ENCODE measurements at places on chromosomes 2 and 18.

GRCh38 chr2:199471443-199472057, 13.8 kb upstream of the SATB2 start:
- DNase-seq = no peak

GRCh38 chr2:18487106-18487913, 73.1 kb downstream of the RDH14 start:
- DNase-seq = no peak

DNA sequence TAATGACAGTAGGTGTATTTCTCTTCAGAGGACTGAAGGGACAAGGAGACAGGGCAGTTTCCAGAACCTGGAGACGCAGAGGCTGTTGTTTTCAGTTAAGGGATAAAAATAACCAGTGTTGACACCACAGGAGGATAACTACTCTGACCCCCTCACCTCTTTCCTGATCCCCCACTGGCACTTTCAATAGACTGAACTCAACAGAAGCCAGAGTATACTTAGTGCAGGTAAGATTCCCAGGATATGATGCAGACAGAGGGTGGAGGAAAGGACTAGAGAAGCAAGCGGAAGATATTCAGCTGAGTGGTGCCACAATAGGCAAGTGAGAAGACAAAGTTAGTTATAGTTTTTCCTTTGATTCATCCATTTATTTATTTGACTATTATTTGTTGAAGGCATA, 19.8 kb downstream of the DHRS9 start:
- no peak for DNase-seq

DNA sequence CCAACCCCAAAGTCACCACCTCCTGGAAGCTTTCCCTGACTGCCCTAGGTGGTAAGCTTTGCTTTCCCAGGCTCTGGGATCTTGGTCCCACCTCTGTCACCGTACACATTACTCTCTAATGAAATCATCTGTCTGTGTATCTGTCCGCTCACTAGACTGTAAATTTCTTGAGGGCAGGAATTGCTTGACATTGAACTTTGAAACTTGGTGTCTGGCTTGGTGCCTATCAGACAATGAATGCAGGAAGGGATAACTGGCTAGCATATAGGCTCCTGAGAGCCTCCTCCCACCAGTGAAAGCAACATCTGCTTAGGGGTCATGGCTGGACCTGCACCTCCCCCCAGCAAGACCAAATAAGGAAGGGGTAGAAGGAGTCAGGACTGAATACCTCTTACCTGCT, 155.7 kb downstream of the TNS1 start:
- no peak for DNase-seq

DNA sequence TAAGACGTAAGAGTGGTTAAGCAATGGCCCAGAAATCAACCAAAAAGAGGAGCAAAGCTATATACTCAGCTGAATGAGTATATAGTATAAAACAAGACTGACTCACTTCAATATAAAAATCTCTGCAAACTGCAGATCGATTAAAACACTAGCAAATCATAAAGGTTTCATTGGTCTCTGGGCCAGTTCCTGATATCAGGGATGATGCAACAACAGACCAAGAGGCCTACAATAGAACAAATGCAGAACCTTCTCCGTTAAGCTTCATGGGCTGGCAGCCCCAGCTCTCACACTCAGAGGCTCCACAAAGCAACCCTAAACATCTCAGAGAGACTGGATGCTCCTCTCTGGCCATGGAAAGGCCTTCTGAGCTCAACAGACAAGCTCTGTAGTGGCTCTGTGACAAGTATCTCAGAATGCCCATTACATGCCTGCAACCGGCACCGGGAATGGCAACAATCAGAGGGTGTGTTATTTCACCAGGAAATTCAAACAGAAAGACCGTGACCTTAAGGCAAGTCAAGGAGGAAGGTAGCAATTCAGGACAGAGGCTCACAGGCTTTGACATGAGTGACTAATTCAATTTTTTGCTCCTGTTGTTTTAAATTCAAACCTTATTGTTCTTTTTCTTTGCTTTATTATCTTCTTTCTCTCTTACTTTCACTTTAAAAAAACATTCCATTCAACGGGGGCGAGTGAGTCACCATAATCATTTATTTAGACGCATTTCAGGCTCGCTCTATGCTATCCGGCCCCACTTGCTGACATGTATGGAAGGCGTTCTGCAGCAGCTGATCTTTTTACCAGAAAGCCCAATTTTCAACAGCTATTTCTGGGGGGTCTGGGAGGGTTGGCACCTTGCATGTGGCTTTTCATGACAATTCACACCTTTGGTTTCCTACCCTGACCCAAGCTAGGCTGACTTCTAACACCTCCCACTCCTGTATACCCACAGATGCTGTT, 15.1 kb downstream of the CYRIA start:
- no peak for DNase-seq

DNA sequence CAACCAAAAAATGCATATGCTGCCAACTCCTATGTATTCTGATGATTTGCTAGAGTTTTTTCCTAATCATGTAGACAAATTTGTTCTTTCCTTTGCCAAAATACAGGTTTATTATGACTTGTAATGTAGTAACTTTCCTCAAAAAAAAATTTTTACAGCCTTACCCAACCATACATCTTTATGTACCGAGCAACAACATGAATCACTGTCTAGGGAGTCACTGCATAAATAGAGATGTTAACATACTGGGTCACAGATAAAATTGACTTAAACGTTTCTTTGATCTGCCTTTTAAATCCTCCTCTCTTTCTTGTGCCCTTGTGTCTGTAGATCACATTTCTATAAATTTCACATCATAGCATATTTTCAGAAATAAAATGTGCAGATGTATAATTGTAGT, 143.6 kb downstream of the MBD2 start:
- DNase-seq = no peak

- DNase-seq = no peak
Measured at GRCh38 chr2:189318761-189319160, 122.5 kb upstream of the WDR75 start.

- no peak for DNase-seq
Measured at GRCh38 chr18:267380-267687, 513 bp downstream of the THOC1 start.

DNA sequence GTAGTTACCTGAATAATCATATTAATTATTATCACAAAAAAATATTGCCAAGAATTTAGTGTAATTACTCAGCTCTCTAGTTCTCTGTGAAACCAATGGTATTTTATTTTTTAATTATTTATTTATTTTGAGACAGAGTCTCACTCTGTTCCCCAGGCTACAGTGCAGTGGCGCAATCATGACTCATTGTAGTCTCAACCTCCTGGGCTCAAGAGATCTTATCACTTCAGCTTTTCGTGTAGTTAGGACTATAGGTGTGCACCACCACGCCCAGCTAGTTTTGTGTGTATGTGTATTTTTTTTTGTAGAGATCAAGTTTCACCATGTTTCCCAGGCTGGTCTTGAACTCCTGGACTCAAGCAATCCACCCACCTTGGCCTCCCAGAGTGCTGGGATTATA, 440.4 kb upstream of the CDH20 start:
- DNase-seq = no peak

DNA sequence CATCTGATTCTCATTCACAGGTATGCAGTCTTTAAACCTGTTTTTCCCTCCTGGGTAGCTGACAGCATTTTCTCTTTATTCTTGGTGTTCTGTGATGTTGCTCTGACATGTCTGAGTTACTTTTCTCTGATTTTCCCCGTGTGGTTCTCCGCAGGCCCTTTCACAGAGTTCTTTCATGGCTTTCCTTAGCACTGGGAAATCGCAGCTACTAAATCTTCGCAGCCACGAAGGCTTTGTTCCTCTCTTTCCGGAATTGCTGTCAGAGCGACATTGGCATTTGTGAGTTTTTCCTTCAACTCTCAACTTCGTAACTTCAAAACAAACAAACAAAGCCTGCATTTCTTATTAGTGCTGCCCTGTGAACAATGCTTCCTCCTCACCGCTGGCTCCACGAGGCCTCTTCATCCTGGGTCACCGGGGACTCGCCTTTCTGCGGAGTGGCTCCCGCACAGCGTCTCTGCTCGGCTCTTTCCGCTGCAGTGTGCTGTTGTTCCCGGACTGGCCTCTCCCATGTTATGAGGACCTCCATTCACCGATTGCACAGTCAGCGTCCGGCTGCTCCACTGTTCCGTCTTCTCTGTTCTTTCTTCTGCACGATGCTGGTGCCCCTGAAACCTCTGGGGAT, 16.1 kb downstream of the COLEC11 start:
- no peak for DNase-seq

GRCh38 chr18:50819027-50819727, 639 bp downstream of the MRO start:
- no peak for DNase-seq

DNA sequence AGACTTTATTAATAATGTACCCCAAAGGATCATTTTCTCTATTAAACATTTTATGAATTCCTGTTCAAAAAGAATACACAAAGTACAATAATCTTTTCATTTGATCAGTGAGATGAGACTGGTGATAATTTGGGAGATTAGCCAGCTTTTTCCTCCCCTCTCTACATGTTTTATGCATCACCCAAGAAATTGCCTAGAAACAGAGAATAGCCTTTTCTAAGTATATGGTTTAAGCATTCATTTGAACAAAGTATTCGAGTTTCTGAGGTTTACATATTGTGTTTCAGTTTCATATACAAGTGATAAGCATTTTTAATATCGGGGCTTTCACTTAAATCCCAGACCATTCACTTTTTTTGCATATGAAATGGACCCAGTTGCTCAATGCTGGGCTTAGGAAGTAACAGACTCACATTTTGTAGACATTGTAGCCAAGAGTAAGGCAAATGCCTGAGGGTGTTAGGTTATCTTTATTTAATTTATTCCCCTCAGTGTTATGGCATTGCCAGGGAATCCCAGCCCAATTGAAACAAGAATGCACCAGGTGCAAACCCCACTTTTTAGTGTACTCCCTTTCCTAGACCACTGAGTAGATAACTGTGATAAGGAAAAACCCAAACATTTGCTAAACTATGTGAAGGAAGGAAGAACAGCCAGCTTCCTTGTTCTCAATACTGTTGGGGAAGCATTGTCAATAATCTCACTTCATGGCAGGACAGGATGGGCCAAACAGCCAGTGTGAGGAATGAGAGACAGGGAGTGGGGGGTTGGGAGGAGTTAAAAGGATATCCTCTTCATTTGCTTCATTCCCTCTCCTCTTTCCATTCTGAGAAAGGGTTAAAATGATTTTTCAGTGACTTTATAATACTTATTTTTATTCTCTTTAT, 3.5 kb downstream of the CPO start:
- DNase-seq = no peak

- no peak for DNase-seq
Measured at GRCh38 chr2:205988274-205988673, 97.7 kb downstream of the INO80D start.

GRCh38 chr2:217307023-217307422, 447.2 kb upstream of the TNP1 start:
- DNase-seq = no peak

GRCh38 chr2:172397148-172397834, 30.1 kb upstream of the ITGA6 start:
- no peak for DNase-seq

DNA sequence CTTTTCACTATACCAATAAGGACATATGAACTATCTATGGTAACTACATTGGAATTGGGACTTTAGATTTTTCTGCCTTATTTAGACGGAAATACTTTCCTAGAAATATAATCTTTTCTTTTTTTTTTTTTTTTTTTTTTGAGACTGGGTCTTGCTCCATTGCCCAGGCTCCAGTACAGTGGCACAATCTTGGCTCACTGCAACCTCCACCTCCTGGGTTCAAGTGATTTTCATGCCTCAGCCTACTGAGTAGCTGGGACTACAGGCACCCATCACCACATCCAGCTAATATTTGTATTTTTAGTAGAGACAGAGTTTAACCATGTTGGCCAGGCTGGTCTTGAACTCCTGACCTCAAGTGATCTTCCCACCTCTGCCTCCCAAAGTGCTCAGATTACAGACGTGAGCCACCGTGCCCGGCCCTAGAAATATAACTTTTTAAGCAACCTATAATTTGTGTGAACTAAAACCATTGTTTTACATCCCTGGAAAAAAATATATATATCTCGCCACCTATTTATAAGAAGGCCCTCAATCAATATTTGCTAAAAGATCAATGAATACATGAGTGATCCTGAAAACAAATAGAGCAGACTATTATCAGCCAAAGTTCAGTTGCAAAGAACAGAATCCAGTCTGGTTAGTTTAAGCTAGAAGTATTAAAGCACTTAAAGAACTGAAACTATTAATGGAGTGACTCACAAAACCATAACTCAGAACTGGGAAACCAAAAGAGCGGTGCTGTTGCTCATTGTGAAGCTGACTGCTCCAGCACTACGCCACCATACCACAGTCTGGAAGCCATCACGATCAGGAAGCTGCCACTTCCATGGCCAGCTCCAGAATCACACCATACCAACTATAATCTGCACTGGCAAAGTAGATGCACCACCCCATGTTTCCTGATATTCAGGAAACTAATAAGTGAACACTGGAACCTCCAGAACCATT, 8.4 kb upstream of the HNRNPLL start:
- DNase-seq = no peak

GRCh38 chr2:102064679-102065674, 73.2 kb downstream of the IL1R2 start:
- DNase-seq = no peak

DNA sequence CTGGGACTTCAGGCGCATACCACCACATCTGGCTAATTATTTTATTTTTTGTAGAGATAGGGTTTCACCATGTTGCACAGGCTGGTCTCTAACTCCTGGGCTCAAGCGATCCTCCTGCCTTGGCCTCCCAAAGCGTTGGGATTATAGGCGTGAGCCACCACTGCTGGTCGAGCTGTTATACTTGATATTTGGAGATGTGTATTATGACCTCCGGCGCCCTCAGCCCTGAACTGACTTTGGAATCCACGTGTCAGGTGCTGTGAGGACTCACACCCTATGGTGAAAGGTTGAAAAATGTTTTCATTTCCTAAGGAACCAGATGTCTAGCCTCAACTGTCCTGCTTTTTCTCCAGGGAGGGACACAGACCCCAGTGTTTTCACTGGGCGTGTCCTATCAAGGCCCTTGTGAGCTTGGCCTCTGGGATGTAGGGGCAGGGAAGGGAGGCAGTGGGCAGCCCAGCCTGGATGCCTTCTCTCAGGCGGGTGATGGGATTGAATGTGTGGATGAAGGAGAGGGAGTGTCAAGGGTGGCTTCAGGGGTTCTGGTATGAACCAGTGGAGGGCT, 56.4 kb upstream of the HAAO start:
- no peak for DNase-seq

- no peak for DNase-seq
Measured at GRCh38 chr2:112821682-112822081, 14.9 kb downstream of the IL1B start.

Data from stimulated activated CD8-positive, alpha-beta memory T cell treated with anti-CD3 and anti-CD28 coated beads, Interleukin-7, amount 100 ng/mL, for 1 hour (primary cell).